Fibroblast of skin of right biceps (primary cell): ENCODE measurements at places on chromosomes 3 and 15.
A peak's percentile ranks its signal among the peaks of the same experiment; 100 is the strongest.

DNA sequence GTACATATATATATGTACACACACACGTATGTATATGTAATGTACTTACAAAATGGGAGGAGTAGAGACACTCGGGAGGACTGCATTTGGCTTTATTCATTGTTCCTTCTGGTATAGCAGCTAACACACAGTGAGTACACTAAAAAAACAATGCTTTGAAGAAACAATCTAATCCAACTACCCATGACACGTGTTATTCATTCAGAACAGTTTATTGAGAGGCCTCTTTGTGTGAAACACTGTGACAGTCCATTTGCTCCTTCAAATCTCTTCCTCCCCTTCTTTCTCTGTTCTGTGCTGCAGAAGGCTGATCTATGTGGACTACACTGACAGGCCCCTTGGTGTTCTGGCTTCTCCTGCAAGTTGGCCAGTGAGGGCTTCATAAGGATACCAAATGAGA, 1075.9 kb upstream of the CFAP20DC start:
- DNase-seq: no peak

GRCh38 chr3:111278959-111279358, 207.3 kb downstream of the NECTIN3 start:
- no peak for DNase-seq

- DNase-seq: no peak
Observed at GRCh38 chr3:149839896-149840295, 26.9 kb downstream of the RNF13 start.

- DNase-seq: peak; percentile 3
Observed at GRCh38 chr3:79598594-79598993, 169.2 kb downstream of the ROBO1 start.

GRCh38 chr3:23904545-23904944, 12.2 kb downstream of the NKIRAS1 start:
- no peak for DNase-seq

- no peak for DNase-seq
Observed at GRCh38 chr15:77475898-77476297, 55.2 kb downstream of the HMG20A start.

DNA sequence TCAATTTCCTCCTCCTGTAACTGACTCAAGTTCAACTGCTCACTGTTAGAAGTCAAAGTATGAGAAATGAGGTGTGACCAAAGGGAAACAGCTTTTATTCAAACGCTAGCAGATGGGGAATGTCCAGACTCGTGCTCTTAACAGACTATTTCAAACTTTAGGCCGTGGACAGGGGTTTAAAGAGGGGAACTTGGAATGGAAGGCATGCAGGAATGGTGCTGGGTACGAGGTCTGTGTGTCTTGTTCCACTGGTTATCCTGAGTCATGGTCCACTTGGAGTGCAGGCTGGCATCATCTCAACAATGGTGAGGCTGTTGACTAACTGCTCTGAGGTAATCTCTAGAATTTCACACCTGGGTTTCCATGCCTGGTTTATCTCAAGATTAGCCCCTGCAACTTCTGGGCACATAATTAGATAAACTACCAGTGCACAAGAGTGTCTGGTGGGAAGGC, 22.9 kb upstream of the DNAAF4 start:
- peak; percentile 40 for DNase-seq
